Activated T-cell treated with anti-CD3 and anti-CD28 coated beads for 4 hours (primary cell): ENCODE measurements at places on chromosomes 12 and 14.

DNA sequence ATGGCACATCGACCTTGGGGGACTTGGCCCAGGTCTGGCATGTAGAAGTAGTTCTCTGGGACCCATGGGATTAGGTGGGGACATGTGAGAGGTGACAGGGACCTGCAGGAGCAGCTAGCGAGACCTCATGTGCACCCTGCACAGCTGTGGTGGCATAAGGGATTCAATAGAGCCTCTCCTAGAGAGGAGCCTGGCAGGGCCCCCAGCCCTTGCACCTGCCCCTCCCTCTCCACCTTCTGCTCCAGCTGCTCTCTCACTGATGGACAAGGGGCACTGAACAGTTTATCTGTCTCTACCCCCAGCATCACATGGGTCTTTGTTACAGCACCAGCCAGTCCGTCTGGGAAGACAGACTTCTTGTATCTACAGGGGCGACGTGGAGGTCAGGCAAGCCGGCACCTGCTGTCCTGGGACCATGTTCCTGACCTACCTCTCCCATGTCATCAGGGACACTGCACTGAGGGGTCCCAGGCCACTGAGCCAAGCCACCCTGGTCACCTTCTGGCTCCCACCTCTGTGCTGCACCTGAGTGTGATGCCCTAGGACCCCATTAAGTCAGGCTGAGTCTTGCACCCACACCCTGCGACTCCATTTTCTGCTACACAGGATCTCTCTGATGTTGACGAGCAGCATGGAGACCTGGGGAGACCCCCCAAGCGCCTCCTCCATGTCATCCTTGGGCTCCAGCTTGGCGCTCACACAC lies 32.6 kb downstream of the DDX11 start:
- no peak for DNase-seq

- DNase-seq = no peak
Measured at GRCh38 chr14:75340921-75341320, 62.3 kb downstream of the FOS start.

DNA sequence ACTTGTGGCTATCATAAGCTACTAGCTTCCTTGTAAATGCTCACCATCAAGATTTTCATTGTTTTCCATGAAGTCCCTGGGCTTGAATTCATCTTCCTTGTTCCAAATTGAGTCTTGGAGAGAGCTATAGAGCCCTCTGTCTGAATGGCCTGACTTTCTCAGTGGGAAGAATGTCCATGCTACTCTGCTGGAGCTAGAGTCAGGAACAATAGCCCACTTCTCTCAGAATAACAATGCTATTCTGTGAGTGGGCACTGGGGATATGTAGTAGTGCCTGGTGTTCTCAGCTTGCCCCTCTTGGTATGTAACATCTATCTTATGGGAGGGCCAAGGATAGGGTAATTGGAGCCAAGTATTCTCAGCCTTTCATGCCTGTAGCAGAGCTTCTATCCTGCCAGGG lies 127.6 kb upstream of the TRHDE start:
- no peak for DNase-seq

GRCh38 chr14:90450667-90451066 lies 53.8 kb downstream of the CALM1 start:
- no peak for DNase-seq

DNA sequence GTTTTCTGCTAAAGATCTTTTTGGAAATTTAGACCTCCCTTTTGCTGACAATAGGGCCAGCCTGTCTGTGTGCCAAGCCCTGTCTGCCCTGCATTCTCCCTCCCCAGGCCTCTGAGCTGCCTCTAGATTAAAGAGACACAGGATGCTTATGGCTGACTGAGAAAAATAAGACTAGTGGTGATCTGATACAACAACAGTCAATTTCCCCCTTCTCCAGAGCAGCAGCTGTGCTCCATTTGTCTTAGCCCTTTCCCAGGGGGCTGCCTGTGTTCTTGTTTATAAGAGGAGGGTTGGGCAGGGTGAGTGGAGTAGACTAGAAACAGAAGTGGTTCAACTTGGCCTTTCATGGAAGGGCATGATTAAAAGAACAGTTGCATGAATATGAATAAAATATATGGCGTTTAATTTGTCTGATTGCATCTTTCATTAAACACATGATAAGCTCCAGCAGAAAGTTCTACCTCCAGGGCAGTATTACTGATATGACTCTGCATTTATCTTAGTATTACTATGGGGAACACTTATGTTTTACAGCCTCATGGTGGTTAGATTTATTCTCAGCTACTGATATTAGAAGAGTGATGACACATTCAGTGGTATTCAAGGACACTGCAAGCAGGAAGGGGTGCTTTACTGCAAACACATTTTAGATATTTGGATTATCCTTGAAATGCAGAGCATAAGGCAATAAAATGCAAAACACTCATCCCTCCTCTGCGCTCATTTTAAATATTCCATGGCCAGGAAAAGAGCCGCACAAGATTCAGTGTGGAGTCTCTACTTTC lies 150.2 kb upstream of the CLEC14A start:
- DNase-seq = no peak

DNA sequence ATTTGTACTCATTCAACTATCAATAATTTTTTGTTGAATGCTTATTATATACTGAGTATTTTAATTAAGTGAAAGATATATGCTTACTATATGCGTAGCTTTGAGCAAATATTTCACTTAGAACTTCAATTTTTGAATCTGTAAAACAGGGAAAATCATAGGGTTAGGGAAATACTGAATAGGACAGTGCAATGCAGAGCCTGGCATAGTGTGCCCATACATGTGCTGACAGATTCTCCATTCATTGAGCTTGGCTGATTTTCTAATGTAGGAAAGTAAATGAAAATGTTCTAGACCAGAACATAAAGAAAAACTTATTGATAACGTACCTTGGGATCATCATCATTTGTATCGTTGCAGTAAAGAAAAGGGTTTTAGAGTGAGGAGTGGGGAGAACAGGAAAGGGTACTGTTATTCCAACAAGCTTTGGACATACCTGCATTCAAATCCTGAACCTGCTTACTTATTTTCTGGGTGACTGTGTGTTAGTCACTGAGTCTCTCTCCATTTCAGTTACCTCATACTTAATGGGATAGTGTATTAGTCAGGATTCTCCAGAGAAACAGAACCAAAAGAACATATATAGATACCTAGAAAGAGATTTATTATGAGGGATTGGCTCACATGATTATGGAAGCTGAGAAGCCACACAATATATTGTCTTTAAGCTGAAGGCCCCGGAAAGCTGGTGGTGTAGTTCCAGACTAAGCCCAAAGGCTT lies 436.4 kb downstream of the ADAMTS20 start:
- no peak for DNase-seq

- no peak for DNase-seq
Measured at GRCh38 chr14:44895716-44896115, 66.0 kb downstream of the KLHL28 start.

DNA sequence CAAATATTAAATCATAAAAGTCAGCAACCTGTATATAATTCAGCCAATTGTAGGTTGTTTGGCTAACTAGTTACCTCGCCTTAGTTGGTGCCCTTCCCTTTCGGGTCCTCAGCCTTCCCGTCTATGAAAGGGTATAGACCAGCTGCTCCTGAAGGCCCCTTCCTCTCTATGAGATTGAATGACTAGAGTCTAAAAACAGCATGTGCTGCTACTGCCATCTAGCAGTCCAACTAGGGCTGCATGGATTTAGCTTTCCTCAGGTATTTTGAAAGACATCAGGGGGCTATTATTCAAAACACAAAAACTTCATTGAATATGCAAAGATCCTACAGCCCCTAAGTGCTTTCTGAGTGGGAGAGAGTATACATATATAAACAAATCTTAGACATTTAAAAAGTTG lies 37.0 kb upstream of the TMEM263 start:
- DNase-seq = no peak

DNA sequence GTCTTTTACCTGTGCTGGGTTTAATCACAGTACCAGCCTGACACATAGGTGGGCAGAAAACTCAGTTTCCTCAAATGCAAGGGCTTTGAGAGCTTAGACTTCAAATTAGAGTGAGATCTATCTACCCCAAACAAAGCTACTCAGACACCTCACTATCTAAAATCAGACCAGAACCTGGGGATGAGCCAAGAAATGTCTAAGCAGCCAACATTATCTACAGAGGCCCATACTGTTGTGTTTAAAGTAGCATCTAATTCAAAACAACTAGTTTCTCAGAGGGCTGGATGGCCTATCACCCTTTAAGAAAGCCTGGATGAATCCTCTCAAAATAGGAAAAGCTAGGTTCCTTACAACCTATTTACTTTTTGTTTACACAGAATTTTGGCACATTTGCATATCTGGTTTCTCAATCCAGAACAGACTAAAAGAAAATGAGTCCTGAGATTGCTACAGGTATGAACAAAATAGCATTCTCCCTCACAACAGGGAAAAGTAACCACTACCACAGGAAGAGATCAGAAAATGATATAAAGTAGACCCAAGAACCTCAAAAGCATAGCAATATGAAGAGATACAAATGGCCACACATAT lies 142.4 kb downstream of the ZFP36L1 start:
- DNase-seq = no peak

DNA sequence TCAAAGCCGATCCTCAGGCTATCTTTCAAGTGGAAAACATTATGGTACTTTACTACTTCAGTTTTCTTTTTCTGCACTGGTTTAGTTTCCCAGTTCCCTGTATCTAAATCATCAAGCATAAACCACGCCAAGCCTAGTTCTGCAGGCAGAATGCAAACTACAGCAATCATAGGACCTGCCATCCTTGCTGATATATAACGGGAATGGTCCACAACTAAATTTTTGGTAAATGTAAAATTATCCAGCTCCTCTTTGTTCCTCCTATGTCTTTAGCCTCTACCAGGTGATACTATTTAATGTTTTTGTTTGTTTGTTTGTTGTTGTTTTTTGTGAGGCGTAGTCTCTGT lies 19.3 kb upstream of the PALS1 start:
- DNase-seq = no peak

- no peak for DNase-seq
Measured at GRCh38 chr14:38209572-38210557, 2.2 kb downstream of the SSTR1 start.

DNA sequence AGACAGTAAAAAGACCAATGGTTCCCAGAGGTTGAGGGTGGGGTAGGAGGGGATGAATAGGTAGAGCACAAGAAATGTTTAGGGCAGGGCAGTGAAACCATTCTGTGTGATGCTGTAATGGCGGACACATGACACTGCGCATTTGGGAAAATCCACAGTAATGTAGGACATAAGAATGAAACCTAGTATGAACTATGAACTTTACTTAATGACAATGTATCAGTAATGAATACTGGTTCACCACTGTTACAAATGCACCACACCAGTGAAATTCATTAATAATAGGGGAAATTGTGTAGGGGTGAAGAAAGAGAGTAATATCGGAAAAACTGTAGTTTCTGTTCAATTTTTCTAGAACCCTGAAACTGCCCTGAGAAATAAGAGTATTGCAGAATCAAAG lies 5.6 kb downstream of the ERH start:
- DNase-seq = no peak

- no peak for DNase-seq
Measured at GRCh38 chr14:104086210-104086660, 735 bp downstream of the ASPG start.

DNA sequence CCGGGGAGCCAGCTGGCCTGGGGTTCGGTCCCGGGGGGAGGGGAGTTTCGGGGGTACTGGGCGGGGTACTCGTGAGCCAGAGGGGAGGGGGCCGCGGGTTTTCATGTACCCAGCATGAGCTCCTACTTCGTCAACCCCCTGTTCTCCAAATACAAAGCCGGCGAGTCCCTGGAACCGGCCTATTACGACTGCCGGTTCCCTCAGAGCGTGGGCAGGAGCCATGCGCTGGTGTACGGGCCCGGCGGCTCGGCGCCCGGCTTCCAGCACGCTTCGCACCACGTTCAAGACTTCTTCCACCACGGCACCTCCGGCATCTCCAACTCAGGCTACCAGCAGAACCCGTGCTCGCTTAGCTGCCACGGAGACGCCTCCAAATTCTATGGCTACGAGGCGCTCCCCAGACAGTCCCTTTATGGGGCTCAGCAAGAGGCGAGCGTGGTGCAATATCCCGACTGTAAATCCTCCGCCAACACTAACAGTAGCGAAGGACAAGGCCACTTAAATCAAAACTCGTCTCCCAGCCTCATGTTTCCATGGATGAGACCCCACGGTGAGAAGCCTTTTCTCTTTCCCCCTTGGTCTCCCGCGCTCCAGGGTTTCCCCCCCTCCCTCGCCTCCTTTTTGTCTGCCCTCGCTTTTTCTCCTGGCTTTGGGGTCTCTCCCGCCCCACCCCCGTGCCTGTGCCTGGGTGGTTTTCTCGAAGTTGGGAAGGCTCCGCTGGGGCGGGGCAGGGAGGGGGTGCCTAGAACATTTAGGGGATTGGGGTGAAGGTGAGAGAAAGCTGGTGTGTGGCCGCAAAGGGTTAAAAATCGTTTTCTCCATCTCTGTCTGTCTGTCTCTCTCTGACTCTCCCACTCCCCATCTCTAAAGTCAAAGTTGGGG lies 627 bp downstream of the HOXC8 start:
- no peak for DNase-seq

DNA sequence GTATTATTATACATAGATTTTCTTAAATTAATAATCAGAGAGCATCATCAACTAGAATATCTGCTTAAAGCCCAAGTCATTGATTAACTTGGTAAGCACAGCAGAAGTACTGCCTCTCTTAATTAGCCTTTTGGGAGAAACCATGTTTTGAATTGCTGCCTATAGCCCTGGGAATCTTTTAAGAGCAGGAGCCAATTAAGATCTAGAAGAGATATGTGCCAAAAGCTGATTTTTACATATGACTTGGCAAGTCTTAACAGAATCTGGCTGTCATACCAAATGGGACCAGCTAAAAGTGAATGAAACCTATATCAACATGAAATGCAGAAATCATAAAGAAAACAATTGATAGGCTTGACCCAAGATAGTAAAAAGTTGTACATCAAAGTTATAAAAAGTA lies 23.2 kb upstream of the WNK1 start:
- no peak for DNase-seq
